ENCODE measurements at places on chromosomes 4 and X.

DNA sequence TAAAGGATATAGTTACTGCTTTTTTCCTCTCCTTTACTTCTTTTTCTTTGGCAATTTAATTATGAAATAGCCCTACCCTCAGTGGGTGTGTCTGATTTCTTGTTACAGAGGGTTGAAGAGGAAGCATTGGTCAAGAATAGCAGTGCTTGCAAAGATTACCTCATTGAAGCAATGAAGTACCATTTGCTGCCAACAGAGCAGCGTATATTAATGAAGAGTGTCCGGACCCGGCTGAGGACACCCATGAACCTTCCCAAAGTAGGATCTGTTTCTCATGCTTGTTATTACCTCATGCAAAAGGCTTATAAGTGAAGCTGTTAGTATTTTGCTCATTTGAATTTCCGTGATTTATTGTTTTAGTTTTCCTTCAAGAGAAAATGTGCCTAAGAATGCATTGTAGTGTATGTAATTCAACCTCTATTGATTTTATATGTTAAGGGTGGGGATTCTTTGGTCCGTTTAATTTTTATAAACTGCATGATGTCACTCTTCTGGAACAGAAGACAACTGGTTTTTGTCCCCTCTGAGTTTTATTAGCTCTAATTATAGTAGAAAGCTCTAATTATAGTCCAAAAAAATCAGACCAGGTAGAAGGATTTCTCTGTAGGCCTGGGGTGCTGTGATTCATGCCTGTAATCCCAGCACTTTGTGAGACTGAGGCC, 27.9 kb upstream of the MSMO1 start:
- no peak for DNase-seq

DNA sequence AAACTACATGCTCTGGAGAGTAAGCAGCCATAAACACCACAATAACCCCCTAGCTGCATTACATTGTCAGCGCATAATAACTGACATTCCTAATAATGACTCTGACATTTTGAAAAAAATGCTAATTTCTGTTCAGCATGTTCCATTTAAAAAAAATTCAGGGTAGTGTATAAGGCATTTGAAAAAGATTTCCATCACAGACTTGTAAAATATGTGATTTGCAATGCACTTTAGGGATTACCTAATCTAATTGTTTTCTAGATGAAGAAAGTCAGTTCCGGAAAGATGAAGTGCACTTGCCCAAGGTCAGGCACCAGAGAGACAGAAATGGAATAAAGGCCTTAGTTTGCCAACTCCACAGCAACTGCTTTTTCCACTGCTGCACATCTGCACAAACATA, 55.3 kb downstream of the FANCB start:
- DNase-seq, result no peak

DNA sequence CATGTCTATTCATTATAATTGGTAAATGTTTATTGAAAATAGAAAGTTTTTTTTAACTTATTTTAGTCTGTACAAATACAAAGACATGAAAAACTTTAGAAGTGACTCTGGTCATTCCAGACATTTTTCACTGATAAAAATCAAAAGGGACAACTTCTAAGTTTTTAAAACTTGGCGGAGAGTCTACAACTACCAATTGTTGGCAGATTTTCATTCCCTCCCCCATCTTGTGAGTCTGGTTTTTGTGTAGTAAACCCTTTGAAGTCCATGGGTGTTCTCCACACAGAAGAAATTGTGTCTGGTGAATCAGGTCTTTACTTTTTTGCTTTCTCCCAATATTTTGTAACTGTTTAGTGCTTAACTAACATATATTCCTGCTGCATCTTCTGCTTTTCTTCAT, 336.5 kb downstream of the PDGFC start:
- no peak for DNase-seq

DNA sequence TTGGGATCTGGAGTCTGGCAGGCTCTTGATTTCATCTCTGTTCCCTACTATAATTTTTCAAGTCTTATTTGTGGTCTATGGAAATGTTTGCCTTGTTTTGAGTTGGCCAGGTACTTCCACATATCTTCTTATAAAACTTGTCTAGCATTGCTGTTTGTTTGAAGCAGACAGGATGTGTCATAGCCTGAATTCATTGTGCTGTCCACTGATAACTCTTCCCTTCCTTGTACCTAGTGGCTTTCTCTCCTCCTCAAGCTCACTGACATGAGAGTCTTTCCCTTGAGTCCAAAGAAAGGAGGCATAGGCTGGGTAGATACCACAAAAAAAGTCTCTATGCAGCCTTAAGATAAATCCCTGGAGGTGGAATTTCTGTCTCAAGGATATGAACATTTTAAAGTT, 59.2 kb upstream of the FAM241A start:
- no peak for DNase-seq

DNA sequence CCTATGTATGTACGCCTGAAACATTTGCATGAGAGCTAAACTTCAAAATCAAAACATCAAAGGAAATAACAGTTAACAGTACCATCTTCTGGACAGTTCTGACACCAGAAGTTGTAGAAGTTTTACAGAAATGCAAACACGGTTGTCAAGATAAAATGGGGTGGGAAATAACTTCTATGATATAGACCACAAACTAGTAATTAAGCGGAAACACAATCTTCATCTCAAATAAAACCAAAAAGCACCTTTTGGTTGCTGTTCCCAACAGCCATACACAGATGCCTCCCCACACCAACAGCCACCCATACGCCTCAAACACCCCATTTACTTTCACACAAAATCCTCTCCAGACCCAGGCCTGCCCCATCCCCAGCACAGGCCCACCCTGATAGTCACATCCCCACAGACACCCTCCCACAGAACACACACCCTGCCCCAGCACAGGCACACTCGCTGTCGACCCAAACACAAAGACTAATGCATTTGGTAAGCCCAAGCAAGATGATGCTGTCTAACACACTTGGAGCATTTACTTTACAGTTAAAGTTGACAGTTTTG, 64.3 kb downstream of the TAPT1 start:
- DNase-seq, result no peak

- DNase-seq, result peak; percentile 62
Measured at GRCh38 chr4:125315576-125316400, 1.0 kb downstream of the FAT4 start.

Measured in fibroblast of pulmonary artery (primary cell).